ENCODE measurements at places on chromosomes 12 and 14. TPM values are rescaled to one million over a fixed set of nuclear protein-coding genes. Genes with fewer than 3 reads are reported as not detected.

- peak; percentile 63 for DNase-seq
Observed at GRCh38 chr12:93166541-93167307, 211.0 kb upstream of the NUDT4 start.

DNA sequence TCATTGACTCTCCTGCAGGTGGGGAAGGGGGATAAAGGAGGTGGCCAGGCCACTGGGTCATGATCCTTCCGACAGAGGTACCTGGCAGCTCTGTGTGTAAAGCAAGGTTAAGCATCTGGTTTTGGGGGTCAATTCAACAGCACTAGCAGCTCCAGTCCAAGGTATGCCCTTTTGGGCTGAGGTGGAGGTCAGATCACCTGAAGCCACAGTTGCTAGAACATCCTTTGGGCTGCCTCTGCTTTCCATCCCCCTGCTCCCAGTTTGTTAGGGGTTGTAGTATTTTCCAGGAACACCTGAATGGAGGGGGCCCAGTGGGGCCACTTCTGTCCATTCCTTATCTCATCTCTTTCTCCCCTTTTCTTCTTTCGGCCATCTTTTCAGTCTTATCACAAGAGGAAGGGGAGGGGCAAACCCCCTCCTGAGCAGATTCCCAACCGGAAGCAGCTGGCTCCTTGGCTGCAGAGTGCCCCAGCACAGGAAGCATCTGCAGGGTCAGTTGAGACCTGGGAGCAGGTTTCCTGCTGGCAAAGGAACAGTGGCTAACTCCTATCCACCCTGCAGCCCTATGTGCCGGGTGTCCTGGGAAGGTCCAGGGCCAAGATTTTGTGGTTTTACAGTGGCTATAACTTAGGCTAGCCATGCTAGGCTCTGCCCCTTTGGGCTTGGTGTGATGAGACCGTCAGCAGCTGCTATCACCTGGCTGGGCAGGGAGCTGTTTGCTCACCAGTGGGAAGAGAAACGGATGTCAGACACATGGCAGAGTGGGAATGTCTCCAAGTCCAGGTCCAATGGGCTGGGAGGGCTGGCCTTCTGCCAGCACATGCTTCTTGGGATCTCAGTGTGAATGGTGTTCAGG is 40.2 kb downstream of the SH2B3 start:
- peak; percentile 67 for DNase-seq

GRCh38 chr14:105502446-105503295 is 11.6 kb downstream of the TEDC1 start:
- no peak for DNase-seq

- no peak for DNase-seq
Observed at GRCh38 chr12:11731455-11731854, 82.0 kb downstream of the ETV6 start.

DNA sequence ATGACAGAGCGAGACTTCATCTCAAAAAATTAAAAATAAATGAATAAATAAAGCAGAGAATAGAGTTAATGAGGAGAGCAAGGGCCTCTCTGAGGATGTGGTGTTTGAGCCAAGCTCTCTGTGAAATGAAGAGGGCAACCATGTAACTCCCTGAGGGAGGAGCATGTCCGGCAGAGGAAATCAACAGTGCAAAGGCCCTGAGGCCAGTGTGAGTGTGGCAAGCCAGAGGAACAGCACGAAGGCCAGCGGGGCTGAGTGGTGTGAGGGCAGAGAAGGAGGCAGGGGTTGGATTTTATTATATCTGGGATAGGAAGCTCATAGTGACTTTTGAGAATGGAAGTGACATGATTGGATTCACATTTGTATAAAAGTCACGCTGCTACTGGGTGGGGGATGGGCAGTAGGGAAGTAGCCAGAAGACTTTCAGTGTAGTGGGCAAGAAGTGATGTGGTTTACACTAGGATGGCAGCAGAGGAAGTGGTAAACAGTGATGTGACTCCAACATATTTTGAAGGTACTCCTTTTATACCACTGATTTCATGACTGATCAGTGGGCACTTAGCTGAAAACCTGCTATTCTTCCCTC is 10.3 kb upstream of the LRP1-AS start:
- DNase-seq, result peak; percentile 62

DNA sequence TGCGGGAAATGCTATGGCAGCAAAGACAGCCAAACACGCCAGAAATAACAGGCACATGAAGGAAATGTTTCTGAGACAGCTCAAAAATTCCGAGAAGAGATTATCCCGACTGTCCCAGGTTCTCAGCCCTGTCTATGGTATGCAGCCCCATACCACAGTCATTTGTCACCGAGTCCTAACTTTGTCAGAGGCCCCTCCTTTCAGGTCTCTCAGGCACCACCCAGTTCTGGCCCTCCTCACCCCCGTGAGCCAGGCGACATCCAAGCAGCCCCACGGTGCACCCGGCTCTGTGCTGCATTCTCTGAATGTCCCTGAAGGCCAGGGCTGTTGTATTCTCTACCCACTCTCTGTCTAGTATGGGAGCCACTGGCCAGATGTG is 24.0 kb downstream of the SSH1 start:
- peak; percentile 80 for DNase-seq

DNA sequence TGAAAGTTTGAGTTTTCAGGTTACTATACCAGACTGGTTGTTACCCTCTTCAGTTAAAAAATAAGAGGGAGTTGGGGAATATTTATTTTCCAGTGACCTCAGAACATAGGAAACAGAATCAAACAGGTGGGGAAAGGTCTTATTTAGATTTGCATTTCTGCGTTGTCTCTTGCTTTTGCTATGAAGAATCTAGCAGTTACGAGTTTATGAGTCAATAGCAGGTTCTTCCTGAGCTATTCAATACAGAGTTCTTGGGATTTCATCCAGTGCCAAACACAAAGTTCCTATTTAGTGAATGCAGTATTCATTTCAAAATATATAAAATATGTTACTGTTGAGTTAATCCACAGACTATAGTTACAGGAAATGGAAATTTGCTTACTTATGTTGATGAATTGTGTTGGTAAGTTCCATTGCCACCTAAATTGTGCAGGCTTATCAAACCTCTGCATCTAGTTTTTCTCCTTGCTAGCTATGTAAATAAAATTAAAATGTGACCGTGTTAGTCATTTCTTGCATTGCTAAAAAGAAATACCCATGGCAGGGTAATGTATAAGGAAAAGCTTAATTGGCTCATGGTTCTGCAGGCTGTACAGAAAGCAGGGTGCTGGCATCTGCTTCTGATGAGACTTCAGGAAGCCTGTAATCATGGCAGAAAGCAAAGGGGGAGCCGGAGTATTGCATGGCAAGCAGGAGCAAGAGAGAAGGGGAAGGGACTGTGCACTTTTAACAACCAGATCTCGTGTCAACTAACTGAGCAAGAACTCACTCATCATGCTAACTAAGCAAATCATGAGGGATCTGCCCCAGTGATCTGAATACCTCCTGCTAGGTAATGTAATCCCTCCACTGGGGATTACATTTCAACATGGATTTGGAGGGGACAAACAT is 110.2 kb downstream of the KTN1 start:
- no peak for DNase-seq

DNA sequence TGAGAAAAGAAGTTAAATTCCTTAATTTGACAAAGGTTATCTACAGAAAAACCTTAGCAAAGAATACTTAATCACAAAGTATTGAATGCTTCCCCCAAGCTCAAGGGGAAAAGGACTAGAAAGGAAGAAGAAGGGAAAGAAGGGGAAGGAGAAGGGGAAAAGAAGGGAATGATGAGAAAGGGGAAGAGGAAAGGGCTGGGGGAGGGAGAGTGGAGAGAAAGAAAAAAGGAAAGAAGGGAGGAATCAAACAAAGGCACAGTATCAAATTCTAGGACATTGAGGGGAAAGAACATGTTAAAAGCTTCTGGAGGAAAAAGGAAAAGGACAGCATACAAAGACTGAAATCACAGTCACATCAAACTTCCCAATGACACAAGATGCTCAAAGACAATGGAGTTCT is 70.3 kb downstream of the BCL2L14 start:
- no peak for DNase-seq

GRCh38 chr14:71629765-71630492 is 302.3 kb upstream of the RGS6 start:
- DNase-seq, result peak; percentile 20

Gene KCTD10
- 35.8 TPM for polyA plus RNA-seq

Gene RITA1
- polyA plus RNA-seq, result 10.0 TPM

Gene RIMKLB
- 70.7 TPM for polyA plus RNA-seq

Gene CEP128
- polyA plus RNA-seq, result 4.6 TPM

Gene PTPRO
- polyA plus RNA-seq, result 0.84 TPM

Gene GPR137C
- 3.3 TPM for polyA plus RNA-seq

Gene SLC7A7
- polyA plus RNA-seq, result 23.5 TPM

Gene KRT5
- polyA plus RNA-seq, result 2.8 TPM

All from muscle of leg (tissue), 16 donors.